Mucosa of descending colon (tissue), 3 donors: ENCODE measurements at places on chromosomes 7 and 10. TPM values are rescaled to one million over a fixed set of nuclear protein-coding genes. Genes with fewer than 3 reads are reported as not detected.

DNA sequence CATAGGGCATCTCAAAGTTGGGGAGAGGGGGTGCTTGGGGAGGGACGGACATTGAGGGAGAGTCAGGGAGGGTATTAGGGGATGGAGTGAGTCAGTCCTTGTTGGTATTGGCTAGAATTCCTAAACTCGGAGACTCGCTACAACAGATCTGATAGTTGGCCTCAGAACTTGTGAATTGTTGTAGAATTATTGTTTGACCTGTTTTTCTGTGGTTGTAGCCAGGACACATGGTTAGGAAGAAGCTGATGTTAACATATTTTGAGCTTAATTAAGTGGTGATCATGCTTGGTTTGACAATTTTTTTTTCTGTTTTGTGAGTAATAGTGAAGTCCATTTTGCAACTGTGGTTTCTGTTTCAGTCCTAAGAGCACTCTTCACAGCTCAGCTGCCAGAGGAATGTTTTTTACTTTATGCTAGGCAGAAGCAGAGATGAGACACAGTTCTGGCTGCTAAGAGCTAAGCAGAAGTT, 1190.3 kb upstream of the C7orf33 start:
- no peak for DNase-seq

DNA sequence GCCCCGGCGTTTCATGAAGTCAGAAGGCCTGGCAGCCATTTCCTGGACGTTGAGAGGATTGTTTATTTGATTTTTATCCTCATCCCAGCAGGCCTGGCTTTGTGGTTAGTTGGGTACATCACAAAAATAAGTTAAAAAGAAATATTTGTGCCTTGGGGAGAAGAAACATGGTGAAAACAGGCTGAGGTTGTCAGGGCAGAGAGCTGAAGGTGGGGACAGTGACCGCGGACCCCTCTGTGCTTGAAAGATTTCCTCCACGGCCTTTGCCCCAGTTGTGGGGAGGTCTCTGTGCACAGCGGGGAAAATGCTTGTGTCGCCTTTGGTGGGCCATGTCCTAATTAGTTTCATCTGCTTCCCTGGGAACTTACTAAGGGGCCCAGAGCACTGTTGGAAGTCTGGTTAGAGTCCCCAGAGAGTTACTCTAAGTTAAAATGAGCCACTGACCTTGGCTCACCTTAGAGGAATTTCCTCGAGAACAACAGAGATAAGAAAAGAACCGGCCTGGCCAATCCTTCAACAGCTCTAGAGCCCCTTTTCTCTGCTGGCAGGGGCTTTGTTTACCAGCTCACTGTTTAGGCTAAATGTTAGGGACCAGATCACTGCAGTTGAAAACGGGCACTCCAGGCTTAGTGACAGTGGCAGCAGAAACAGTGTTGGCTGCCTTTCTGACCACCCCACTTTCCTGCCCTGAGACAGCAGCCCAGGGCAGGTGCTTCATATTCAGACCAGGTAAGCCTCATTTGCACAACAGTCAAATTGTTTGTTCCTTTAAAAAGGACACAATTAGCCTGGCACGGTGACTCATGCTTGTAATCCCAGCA, 37.9 kb downstream of the CRCP start:
- no peak for DNase-seq

DNA sequence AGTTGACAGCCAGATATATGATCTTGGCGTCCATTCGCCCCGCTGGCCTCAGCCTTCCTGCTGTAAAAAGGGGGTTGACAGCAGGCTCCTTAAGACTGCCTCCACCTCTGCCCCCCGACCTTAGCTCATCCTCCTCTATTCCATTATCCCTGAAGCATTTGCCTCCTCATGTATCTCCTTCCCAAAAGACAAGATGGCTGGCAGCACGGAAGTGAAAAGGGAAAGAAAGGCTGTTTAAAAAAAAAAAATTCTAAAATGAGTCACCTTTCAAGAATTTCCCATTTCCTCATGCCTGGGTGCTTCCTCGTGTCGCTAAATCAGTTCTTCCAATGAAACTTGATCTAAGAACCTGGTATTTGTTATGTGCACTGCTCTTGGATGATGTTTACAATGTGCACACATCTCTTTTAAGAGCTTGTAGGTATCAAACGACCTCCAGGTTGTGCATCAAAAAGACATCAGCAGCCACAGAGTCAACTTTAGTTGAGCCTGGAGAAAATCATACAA, 1.7 kb downstream of the SCRN1 start:
- DNase-seq, result no peak

GRCh38 chr10:108338146-108338545, 1173.6 kb upstream of the SORCS1 start:
- no peak for DNase-seq

DNA sequence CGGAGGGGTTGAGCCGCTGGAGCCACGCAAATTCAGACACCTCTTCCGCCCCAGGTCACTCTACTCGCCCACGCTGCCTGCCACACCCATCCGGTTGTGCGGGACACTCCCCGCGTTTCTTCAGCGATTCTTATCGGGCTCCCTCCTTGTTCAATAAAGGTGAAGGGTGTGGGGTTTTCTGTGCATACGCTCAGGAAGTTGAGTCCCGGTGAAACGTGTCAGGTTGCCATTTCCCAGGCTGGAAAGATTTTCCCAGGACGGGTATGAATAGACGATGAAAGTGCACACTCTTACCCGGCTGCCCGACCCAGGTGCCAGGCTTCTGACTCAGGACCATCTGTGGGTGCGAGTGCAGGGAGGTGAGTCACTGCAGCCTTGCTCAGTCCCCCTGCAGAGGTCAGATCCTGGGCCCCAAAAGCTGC, 22.0 kb downstream of the KLF6 start:
- no peak for DNase-seq

- DNase-seq, result no peak
These were observed 5.1 kb downstream of the RASGEF1A start for GRCh38 chr10:43261578-43262396.

DNA sequence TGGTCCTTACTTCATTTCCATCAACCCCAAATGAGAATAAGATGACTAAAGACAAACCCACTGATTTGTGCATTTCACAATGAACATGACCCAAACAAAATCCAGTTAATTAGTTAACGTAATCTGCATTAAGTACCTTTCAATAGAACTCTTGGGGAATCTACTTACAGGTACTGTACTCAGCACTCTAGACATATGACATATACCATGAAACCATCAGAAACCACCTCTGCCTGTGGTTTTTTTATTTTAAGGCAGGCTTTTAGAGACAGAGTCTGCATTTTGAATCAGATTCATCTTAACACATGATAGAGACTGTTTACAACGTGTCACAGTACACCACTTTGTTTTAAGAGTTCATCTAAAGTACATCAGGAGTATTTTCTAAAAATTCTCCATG, 168.4 kb downstream of the BTAF1 start:
- no peak for DNase-seq

GRCh38 chr10:98560565-98560964, 113.8 kb upstream of the HPS1 start:
- no peak for DNase-seq

- DNase-seq, result no peak
These were observed 11.4 kb upstream of the CNPY1 start for GRCh38 chr7:155557778-155558177.

- no peak for DNase-seq
These were observed 158.5 kb downstream of the C10orf105 start for GRCh38 chr10:71561003-71561574.

DNA sequence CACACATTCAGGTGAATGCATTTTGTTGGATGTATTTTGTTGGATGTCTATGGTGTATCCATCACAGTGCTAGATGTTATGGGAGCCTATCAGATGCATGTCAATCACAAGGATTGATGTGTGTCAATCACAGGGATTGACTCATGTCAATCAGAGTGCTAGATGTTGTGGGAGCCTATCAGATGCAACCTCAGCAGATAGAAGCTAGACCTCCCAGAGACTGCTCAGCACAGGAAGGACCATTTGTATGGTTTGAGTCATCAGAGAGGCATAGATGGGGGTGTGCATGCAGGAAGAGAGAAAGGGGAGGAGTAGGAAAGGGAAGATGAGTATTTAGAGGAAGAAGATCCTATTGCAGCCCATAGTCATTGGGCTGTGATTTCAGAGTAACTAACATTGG, 48.3 kb upstream of the PITRM1 start:
- DNase-seq, result no peak

DNA sequence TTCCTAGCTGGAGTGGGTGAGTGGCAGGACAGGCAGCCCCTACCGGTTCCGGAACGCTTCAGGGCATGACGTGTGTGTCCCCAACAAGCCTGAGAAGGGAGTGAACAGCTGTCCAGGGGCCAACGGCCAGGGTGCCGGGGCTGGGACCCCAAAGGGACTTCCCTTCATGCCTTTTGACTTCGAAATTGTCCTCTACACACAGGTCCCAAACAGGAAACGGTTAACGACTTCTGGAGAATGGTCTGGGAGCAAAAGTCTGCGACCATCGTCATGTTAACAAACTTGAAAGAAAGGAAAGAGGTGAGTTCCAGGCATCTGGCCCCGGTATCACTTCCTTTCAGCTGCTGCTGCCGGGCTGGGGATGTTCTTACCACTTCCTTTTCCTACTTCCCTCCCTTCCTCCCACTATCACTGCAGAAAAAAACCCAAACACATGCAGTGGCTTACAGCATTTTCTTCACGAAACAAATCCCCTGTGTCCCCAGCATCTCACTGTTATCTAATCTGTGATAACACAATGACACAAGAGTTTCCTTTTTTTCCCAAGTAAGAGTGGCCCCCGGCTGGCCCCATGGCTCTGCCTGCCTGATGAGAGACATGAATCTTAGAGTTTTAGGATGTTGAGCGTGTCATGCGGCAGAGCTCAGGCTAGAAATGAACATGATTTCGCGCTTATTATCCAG, 63.2 kb downstream of the MKI67 start:
- DNase-seq, result no peak

DNA sequence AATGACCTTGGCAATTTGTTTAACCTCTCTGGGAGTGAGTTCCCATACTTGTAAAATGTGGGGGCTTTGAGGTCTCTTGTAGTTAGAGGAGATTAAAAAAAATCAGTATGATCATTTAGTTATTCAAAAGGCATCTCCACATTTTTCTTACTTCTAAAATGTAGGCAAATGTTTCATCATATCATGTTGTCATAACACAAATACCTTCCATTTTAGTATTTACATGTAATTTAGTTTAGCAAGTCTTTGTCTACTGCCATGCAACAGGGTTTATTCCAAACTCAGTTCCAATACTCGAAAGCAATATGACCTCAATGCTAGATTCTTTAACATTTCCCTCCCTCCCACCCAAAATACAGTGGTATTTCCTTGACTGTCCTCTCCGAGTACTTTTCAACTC, 262.8 kb upstream of the IMMP2L start:
- no peak for DNase-seq

The HOGA1 gene
- not detected for total RNA-seq

The DTX2 gene
- total RNA-seq, result 91.6 TPM

The SFXN4 gene
- 48.8 TPM for total RNA-seq

The HHEX gene
- 3.5 TPM for total RNA-seq

The HOXA4 gene
- total RNA-seq, result 9.5 TPM

The PIP4K2A gene
- 17.2 TPM for total RNA-seq

The TBX20 gene
- total RNA-seq, result not detected

The FAM25C gene
- total RNA-seq, result not detected
